ENCODE measurements at places on chromosomes 16 and 17.

- no peak for DNase-seq
These were observed 17.2 kb downstream of the PRKCB start for GRCh38 chr16:23852794-23853562.

DNA sequence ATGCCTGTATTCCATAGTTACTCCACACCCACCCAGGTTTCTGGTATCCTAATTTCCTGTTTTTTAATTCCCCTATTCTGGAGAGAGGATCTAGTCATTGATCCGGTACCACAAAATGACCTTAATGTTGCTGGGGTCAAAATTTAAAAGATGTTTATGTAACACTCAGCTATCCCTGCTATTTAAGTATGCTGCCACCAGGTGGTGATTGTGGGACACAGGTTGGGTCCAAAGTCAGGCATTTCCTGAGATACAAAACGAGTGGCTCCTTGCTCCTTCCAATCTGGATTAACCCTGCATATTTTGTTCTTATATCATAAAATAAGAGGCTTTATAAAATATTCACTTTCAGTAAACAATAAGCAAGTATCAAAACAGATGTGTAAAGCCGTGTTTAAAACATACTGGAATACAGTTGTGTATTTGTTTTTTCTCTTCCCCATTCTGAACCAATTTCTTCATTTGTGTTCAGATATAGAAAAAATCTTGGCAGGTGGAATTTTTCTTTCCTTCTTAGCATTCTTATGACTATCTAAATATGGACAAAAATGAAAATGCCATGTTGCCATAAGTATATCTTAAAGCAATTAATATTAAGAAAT is 16.3 kb downstream of the HS3ST4 start:
- peak; percentile 3 for DNase-seq

- no peak for DNase-seq
These were observed 38.4 kb downstream of the TOM1L2 start for GRCh38 chr17:17933775-17934174.

DNA sequence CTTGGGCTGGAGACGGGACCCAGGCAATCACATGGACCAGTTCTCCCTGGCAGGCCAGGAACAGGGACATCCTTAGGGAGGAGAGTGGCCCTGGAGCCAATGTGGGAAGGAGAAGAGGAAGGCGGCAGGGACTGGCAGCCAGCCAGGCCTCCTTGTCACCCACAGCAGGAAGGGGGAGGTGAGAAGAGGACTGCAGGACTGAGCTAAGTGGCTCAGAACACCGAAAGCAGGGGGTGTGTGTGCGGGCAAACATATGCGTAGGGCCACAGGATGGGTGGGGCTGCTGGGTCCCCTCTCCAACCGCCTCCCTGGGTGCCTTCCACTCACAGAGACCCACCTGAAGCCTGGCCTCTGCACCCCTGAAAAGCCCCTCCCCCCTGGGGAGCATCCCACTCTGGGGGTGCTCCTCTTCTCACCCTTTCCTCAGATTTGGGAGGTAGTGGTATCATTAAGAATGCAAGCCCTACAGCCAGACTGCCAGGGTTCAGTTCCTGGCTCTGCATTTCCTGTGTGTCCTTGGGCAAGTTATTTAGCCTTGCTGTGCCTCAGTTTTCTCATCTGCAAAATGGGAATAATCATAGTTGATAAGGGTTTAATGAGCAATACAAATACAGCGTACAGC is 8.1 kb downstream of the PNMT start:
- DNase-seq, result peak; percentile 67

DNA sequence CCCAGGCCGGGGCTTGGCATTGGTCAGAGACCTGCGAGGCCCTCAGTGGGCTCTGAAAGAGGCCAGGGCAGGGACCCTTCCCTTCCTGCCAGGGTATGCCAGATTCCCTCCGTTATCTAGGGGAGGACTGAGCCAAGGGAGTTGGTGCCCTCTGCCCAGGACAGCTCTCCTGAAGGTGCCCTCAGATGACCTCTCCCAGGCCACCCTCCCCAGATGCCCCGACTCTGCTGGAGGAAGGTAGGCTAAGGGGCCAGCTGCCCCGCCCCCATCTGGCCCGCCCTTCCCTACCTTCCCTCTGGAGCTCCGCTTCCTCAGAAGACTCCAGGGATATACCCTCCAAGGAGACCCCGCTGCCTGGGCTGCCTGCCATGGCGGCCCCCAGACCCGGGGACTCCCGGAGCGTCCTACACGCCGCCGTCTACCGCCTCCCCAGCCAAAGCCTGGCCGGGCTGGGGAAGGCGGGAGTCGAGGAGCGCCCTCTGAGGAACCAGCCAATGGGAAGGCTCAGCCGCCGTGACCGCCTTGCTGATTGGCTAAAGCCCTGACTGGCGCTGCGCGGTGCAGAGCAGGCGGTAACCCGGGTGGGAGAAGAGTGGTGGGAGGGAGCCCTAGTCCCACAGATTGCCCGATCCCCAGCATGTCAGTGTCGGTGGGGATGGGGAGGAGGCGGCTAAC is 7.0 kb downstream of the MPP2 start:
- DNase-seq, result peak; percentile 83

GRCh38 chr17:74217888-74218287 is 4.5 kb downstream of the TTYH2 start:
- no peak for DNase-seq

- no peak for DNase-seq
These were observed 4.0 kb downstream of the SRCIN1 start for GRCh38 chr17:38601539-38602351.

- DNase-seq, result peak; percentile 86
These were observed at the start of the genes ARSG and SLC16A6 for GRCh38 chr17:68290955-68291835. TSS of gene ARSG (plus strand) at chr17:68291495. CDS start at chr17:68307494, 15,999 bp downstream. TSS of gene SLC16A6 (minus strand) at chr17:68291127. CDS start at chr17:68278320, 12,807 bp downstream.

DNA sequence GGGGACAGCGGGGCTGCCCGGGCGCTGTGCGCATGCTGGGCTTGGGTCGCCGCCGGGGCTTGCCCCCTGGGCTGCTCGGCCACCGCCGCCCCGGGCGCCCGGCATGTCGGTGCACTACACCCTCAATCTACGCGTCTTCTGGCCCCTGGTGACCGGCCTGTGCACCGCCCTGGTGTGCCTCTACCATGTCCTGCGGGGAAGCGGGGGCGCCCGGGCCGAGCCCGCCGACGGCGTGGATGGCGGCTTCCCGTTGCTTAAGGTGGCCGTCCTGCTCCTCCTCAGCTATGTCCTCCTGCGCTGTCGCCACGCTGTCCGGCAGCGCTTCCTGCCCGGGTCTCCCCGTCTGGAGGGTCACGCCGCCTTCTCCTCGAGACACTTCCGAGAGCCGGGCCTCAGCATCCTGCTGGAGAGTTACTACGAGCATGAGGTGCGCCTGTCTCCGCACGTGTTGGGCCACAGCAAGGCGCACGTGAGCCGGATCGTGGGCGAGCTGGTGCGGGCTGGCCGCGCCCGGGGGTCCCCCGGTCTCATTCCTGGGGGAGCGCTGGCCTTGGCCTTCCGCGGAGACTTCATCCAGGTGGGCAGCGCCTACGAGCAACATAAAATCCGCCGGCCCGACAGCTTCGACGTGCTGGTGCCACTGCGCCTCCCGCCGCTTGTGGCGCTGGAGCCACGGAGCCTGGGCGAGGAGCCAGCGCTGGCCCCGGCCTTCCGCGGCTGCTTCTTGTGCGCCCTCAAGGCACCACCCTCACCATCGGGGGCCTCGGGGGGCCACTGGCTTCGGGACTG is 789 bp downstream of the ITPRIPL2 start:
- DNase-seq, result no peak

GRCh38 chr17:73304971-73305812 is 6.6 kb downstream of the CDC42EP4 start:
- peak; percentile 35 for DNase-seq

DNA sequence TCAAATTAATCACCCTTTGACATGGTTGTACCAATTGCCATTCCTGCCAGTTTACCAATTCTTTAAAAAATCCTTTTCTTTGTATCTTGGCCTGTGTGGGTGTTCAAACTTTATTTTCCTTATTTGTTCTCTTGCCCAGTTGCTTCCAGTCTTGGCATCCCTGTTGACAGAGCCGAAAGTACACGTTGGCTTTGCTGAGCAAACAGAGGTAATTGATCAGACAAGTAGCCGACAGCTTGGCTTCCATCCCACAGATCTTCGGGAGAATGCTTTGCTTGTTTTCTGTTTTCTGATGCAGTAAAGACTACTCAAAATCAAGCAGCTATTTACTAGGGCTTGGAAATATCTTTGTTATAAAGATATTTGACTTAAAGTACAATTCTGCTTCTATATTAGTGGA is 506.8 kb upstream of the SALL1 start:
- no peak for DNase-seq

- DNase-seq, result no peak
These were observed 23.0 kb downstream of the DUS2 start for GRCh38 chr16:68046106-68046505.

- no peak for DNase-seq
These were observed 28.2 kb downstream of the BCO1 start for GRCh38 chr16:81266680-81267095.

DNA sequence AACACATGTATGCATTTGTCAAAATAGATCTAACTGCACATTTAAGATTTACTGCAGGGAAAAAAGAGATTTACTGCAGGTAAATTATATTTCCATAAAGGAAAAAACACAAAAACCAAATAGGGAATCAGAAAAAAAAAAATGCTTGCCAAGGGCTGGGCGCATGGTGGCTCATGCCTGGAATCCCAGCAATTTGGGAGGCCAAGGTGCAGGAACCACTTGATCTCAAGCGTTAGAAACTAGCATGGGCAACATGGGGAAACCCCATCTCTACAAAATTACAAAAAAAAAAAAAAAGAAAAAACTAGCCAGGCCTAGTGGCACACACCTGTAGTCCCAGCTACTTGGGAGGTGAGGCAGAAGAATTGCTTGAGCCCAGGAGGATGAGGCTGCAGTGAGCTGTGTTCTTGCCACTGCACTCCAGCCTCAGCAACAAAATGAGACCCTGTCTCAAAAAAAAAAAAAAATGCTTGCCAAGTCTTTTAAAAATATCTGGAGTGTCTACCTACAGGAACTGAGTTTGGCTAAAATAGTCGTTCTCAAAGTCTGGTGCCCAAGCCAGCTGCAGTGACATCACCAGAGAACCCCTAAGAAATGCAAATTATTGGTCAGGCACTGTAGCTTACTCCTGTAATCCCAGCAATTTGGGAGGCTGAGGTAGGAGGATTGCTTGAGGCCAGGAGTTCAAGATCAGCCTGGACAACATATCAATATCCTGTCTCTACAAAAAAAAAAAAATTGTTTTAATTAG is 17.5 kb downstream of the TRIM25 start:
- no peak for DNase-seq

DNA sequence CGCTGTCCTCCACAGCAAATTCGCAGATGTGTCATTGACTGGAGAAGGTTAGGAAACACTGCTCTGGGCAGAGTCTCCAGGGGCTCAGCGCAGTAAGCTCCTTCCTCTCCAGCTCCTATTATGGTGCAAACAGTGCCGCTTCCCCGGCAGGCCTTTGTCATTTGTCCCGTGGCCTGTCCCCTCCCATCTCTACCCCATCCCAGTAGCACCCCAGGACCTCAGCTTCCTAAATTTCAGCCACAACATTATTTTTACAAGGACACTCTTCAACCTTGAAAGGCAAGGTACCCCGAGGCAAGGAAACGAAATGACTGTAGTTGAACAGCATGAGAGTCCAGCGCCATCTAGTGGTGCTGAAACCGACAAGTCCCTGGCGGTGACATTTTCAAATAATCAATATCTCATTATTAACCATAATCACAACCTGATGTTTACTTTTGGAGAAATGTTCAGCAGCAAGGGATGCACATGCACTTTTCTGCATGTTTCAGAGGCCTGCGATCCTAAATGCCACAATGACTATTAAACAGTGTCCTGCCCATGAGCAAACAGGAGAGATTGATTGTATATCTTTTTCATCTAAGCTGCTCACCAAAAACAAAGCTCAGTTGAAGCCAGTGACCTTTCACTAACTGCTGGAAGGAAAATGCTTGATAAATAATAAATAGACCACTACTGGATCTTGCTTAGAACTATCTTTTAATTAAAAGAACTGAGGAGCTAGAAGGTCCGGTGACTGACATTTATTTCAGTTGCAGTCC is 16.5 kb downstream of the MRPS23 start:
- peak; percentile 70 for DNase-seq

GRCh38 chr16:57366544-57367040 is 5.7 kb upstream of the CX3CL1 start:
- no peak for DNase-seq

DNA sequence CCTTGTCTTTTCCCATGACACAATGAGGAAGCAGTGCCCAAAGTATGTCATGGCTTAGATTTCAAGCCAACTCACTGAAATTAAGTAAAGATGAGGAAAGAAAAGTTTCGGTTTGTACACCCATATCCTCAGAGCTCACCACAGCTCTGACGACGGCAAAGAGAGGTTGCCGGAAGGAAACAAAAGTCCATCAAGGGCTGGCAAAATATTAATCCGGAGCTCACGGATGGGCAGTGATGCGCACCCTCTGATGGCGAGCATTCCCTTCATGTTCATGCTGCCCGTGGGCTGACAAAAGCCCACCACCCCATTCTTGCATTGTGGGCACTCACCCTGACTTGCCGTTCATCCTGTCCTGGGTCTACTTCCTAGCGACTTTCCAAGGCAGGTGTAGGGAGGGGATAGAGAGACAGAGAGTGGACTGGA is 103.1 kb downstream of the SOX9 start:
- DNase-seq, result no peak

GRCh38 chr16:64679976-64680690 is 441.7 kb downstream of the CDH11 start:
- no peak for DNase-seq

DNA sequence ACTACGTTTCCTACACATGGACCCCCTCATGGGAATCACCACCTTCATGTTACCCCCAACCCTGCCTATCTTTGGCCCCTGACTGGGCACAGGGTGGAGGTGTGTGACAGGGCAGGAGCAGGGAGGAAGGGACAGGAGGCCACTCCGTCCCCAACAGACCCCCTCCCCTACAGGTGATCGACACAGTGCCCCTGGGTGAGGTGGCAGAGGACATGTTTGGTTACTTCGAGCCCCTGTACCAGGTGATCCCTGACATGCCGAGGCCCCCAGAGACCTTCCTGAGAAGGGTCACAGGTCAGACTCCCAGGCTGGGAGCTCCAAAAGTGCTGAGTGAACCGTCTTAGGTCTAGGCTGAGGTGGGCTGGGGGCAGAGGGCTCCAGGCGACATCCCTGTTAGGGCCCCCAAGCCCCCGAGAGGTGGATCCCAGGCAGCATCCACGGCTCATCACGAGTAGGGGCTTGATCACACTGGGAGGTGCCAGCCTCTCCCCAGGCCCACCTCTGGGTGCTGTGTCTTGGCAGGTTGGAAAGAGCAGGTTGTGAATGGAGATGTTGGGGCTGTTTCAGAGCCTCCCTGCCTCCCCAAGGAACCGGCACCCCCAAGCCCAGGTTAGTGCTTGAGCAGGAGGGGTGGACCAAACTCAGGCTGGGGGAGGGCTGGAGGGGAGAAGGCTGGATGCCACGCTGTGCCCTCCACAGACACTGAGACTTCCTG is 1.5 kb downstream of the ACBD4 start:
- no peak for DNase-seq

DNA sequence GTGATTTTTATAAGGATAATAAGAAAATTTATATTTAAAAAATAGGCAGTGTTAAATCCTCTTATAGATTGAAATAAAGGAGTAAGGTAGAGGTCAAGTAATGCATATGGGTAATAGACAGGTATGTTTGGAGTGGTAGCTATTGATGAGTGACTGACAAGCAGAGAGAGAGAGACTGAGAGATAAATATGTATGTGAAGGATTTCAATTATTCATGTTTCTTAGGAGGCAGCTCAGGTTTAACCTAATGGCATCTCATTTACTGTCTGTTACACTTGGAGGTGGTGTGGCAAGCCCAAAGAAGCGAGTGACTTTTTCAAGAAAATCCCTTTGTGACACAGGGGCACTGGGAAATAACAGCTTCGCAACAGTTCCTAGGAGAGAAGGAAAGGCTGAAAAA is 120.2 kb downstream of the KIF2B start:
- no peak for DNase-seq

All from CD4-positive, alpha-beta T cell treated with Interferon alpha-2 for 1 hour (primary cell).